ENCODE measurements at places on chromosomes 2 and 18. TPM values are rescaled to one million over a fixed set of nuclear protein-coding genes. Genes with fewer than 3 reads are reported as not detected.
A peak's percentile ranks its signal among the peaks of the same experiment; 100 is the strongest.

- no peak for DNase-seq
These were observed 82.2 kb upstream of the SEC11C start for GRCh38 chr18:59057493-59057795.

- no peak for DNase-seq
These were observed 612.9 kb downstream of the LRP1B start for GRCh38 chr2:141517852-141518421.

DNA sequence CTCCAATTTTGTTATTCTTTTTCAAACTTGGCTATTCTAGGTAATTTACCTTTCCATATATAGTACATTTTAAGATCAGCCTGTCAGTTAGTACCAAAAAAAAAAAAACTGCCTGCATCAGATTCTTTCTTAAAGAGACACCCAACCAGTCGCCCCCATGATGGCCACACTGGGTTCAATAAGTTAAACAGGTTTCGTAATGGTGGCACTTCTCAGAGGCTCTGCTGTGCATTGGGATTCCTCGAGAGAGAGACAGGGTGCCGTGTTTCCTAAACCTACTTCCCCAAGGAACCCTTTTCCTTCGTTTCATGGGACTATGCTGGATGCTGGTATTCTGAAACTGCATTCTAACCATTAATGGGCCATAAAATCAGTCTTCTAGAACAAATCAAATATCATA lies 37.4 kb downstream of the MYO7B start:
- no peak for DNase-seq

GRCh38 chr2:233672886-233673285 lies 1.2 kb downstream of the UGT1A9 start:
- no peak for DNase-seq

GRCh38 chr2:54657664-54658083 lies 65.8 kb upstream of the EML6 start:
- no peak for DNase-seq

The RTP5 gene
- total RNA-seq: not detected

- DNase-seq: no peak
These were observed 322.3 kb upstream of the EPAS1 start for GRCh38 chr2:45974762-45975408.

The TRABD2A gene
- total RNA-seq: 0.68 TPM

GRCh38 chr2:238286551-238286950 lies 1.9 kb downstream of the PER2 start:
- DNase-seq: peak; percentile 88

DNA sequence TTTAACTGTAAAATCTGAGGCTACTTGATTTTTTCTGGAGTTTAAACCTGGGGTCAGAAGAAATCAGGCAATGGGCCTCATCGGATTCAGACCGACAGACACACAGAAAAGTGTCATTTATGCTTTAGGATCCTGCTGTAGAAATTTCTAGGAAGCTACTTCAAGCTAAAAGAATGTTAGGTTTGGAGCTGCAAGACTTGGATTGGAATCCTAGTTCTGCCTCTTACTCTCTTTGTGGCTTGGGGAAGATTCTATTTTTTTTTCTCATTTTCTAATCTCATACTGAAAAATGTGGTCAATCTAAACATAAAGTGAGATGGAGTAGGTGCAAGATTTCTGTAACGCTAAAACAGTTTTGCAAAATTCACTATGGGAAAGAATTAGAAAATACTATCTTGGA lies 48.8 kb upstream of the KCNE4 start:
- DNase-seq: no peak

GRCh38 chr18:13398631-13399030 lies 180.1 kb downstream of the LDLRAD4 start:
- peak; percentile 69 for DNase-seq

DNA sequence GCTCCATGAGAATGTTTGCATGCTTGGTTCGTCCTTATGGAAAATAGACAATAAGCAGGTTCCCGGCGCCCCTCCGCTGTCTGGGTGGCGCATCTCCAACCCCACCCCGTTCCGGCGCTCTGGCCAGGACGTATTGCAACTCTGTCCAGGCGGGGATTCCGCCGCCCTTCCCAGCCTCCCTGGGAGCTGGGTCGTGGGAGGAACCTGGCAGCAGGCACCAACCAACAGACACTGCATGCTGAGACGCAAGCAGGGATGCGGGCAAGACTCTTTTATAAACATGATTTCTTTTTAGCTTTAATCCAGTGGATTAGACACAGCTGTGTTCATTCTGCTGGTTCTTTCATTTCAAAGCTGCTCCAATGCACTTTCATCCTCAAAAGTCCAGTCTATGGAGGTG lies 240.2 kb downstream of the SH3BP4 start:
- no peak for DNase-seq
